Mammary epithelial cell (primary cell): ENCODE measurements at places on chromosomes 5 and 9.
A peak's percentile ranks its signal among the peaks of the same experiment; 100 is the strongest.

DNA sequence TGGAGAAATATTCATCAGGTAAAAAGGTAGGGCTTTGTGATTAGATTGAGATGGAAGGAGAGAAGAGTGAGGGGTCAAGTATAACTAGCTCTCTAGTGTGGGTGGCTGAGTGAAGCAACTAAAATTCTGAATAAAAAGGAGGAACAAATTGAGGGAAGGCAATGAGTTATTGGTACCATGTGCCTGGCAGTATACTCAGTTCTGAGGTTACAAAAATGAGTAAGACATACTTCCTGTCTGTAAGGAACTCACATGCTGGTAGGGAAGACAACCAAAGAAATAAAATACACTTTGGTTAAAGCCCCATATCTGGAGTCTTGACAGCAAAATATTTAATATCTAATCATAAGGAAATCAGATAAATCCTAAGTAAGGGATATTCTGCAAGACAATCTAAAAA lies 476.8 kb upstream of the C9orf72 start:
- DNase-seq: no peak

- DNase-seq: peak; percentile 7
Observed at GRCh38 chr5:148090773-148091250, 27.0 kb downstream of the SPINK5 start.

GRCh38 chr5:142959683-142960657 lies 189.8 kb downstream of the ARHGAP26 start:
- peak; percentile 88 for DNase-seq

GRCh38 chr5:106874974-106875373 lies 795.8 kb downstream of the EFNA5 start:
- no peak for DNase-seq

GRCh38 chr5:74148321-74148720 lies 492.2 kb downstream of the ENC1 start:
- DNase-seq: no peak

GRCh38 chr9:14104496-14104895 lies 209.4 kb downstream of the NFIB start:
- no peak for DNase-seq

- DNase-seq: no peak
Observed at GRCh38 chr5:72988769-72989168, 32.9 kb downstream of the FCHO2 start.

DNA sequence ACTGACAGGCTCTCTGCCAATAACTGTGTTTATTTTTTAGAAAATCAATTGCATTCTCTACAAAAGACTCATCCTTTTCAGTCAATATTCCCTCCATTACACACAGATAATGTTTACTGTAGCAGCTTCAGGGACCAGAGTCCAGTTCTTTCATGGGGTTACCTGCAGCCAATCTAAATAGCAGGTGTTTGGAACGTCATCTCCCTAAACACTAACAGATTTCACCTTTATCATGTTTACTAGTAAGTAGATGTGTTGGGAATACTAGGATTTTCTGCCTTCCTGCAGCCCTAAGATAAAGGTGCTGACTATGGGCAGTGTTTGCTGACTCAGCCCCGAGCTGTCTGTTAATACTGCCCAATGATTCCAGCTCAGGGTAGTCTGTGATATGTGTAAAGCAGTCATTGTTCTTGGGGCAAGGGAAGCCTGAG lies 447.0 kb downstream of the KIF4B start:
- no peak for DNase-seq

DNA sequence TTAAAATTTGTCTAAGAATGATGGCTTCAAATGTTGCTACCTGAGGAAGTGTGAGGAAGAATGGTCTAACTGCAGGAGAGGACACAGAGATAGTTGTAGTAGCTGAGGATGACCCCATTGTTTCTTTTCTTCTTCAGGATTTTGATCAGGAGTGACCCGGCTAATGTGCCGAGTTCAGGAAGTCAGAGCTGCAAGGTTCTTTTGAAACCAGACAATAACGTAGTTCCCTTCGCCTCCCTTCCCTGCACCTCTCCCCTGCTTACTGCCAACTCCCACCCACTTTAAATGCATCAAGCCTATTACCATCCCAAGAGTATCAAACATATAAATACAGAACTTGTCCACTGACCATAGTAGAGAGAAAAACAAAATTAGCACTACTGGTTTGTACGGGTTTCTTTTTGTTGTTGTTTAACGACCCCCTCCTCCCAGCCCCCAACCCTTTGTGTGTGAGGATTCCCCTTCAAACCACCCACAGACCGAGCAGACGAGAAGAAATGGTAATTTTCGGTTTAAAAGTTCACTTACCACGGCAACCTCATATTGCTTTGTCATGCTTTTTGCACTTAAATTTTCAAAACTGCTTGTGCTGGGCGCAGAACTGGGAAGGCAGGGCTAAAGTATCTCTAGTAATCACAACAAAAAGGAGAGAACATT lies 23.5 kb upstream of the ELAVL2 start:
- no peak for DNase-seq

DNA sequence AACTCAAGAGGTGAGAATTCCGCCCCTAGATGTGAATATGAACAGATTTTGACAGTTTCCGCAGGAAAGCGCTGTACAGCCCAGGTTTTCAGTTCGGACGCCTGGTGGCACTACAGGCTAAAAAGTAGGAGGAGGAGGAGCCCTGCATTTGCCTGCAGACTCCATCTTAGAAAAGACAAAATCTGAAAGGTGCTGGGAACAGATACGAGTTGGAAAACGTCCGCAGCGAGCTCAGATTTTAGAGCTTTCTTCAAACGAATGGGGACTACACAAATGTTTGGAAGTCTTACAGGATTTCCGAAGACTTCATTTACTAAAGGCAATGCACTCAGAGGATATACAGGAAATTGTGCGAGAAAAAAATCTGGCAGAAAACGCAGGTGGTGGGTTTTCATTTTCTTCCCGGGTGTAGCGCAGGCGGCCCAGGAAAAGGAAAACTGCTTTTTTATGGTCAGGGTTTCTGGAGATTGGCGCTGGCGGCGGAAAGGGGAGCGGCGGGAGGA lies 9.9 kb upstream of the PCDHB2 start:
- DNase-seq: peak; percentile 48

- DNase-seq: no peak
Observed at GRCh38 chr5:51386916-51387883, 4.0 kb downstream of the ISL1 start.

- DNase-seq: no peak
Observed at GRCh38 chr9:120256146-120256545, 323.8 kb downstream of the CDK5RAP2 start.

- DNase-seq: no peak
Observed at GRCh38 chr9:122058051-122058450, 35.1 kb downstream of the TTLL11 start.
